ENCODE measurements at places on chromosomes 16 and 17.

DNA sequence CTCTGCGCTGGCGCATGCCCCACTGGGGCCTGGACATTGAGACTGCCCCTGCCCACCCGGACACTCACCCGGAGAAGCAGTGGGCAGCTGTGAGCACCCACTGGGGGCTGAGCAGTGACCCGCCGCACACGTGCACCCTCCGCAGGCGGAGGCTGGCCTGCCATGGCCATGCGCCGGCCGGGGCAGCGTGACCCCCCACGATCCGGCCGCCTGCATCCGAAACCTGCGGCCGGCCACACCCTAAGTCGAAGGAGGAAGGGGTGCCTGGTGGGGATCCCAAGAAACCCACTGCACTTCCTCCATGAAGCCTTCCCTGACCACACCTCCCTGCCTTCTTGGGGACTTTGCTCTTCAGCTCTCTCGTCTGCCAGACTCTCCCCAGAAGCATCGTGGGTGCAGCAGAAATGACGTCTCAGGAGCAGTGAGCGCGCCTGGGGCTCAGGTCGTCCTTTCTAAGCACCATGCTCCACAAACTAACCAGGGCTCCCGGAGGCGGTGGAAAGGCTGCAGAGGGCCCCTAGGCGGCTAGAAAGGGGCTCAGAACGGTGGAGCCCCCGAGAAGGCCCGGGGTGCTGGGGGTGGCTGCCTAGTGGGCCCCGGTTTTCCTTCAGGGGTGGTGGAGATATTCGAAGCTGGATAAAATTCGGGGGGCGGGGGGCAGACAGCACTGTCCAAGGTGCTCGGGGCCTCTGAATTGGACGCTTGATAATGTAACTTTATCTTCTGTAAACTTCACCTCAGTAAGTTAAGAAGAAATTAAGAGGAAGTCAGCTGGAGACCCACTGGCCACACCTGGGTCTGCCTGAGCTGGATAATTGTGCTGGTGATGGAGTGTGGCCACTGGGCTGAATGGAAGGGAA lies 1.5 kb downstream of the TPSG1 start:
- DNase-seq: peak; percentile 14

DNA sequence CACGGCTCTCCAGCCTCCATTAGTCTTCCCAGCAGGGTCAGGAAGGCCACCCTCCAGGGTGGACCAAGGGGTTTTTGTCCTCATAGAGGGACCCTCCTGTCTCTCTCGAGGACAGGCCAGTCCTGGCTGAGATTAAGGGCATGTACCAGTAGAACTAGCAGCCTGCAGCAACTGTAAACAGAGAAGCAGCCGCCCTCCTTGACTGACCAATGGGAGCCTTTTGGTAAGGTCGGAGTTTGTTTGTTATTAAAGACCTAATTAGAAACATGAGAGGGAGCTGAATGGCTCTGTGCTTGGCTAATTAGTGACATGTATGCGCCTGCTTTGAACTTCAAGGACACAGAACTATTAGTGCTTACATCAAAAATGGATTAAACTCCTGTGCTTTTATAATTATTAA lies 80.0 kb downstream of the CCDC182 start:
- no peak for DNase-seq

DNA sequence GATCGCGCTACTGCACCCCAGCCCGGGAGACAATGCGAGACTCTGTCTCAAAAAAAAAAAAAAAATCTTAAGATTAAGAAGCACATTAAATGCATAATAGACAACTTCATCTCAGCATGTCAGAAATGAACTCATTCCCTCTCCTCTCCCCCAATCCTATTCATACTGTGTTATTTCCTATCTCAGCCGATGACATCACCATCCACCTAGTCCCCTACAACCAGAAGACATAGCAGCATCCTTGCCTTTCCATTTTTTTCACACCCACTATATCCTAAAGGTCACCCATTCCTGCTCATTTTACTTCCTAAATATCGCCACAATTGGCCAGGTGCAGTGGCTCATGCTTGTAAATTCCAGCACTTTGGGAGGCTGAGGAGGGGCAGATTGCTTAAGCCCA lies 81.3 kb downstream of the RPGRIP1L start:
- no peak for DNase-seq

GRCh38 chr16:1543085-1543896 lies 9.8 kb downstream of the TMEM204 start:
- DNase-seq: peak; percentile 68

GRCh38 chr16:88358023-88358420 lies 24.7 kb upstream of the ZNF469 start:
- no peak for DNase-seq

DNA sequence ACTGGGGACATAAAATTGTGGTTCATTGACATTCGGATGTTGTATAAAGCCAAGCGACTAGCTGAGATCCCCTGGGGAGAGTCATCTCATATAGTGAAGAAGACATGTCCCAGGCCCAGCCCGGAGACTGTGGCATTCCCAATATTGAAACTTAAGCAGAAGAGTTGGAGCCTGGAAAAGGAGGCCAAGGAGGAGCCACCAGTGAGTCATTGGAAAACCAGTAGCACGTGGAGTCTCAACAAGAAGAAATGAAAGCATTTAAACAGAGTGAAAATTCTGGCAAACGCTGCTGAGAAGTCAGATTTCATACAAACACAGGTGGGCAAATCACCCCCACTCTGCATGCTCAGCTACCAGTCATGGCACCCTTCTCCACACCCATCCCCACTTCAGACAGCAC lies 9.4 kb upstream of the ELAC2 start:
- DNase-seq: no peak

DNA sequence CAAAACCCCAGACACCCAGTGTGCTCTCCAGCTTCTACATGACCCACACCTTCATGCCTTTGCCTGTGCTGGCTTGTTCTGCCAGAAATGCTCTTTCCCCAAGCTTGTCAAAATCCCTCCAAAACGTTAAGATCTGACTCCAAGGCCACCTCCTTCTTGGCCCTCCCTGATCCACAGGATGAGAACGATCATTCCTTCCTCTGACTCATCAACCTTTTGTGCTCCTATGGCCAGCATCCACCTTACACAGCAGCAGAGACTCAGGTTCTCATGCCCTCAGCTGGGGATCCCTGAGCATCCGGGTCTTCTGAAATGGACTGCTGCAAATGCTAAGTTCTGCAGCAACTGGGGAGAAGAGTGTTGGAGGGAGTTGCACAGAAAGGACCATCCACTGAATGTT lies 2.9 kb downstream of the ZBTB4 start:
- DNase-seq: no peak

GRCh38 chr16:84995663-84996062 lies 15.7 kb downstream of the ZDHHC7 start:
- no peak for DNase-seq

DNA sequence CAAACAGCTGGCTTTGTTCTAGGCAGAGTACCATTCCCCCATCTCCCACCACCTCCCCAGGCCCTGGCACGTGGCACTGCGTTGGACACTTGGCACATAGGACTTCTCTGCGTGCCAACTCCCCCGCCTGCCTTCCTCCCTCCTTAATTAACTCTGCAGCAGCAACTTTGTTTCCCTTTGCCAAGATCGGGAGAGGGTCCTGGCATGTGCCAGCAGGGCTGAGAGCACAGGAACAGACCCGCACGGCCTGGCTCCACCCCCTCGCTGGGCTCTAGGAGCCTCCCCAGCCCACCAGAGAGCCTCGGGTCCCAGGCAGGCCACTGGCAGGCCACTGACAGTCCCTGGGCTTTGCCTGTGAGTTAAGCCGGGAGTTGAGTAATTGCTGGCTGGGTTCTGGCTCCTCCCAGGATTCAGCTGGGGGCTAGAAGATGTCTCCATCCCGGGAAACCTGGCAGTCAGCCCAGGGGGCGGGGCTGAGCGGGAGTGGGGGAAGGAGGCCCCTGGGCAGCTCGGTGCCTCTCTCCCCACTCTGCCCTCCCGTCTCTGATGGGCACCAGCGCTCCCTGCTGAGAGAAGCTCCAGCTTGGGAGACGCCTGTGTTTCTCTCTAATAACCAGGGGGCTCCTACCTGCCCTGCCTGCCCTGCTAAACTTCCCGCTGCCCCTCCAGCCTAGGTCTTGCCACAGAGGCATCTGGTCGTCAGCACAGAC lies 224.0 kb upstream of the TNRC6C start:
- DNase-seq: peak; percentile 26

GRCh38 chr17:50191359-50192143 lies 9.9 kb downstream of the COL1A1 start:
- DNase-seq: no peak

- DNase-seq: peak; percentile 74
These were observed 42.4 kb downstream of the WDR59 start for GRCh38 chr16:74942566-74942965.

- DNase-seq: no peak
These were observed 9.8 kb downstream of the OTOP3 start for GRCh38 chr17:74945543-74945942.

- DNase-seq: no peak
These were observed 8.7 kb upstream of the KREMEN2 start for GRCh38 chr16:2955438-2955778.

GRCh38 chr17:35920229-35920628 lies 10.3 kb downstream of the RDM1 start:
- DNase-seq: peak; percentile 12

DNA sequence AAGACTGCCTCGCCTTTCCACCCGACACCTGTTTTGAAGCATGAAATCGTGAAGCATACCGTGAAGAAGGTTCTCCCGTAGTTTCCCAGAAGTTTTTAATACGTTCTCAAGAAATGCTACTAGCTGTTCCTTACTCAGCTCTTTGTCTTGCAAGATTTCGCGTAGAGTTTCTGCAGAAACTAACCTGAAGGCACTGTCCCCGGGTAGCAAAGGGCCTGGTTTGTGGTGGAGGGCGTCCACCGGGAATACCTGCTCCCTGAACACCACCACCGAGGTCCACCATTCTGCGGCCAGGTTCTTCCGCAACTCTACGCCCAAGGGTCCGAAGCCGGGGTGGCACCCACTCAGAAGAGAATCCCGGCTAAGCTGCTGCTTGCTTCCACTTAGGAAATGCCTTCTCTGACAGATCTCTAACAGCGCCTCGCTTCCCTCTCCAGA lies 487 bp downstream of the POLG2 start:
- no peak for DNase-seq

GRCh38 chr17:8060274-8060673 lies 21.4 kb downstream of the ALOX15B start:
- DNase-seq: peak; percentile 91

DNA sequence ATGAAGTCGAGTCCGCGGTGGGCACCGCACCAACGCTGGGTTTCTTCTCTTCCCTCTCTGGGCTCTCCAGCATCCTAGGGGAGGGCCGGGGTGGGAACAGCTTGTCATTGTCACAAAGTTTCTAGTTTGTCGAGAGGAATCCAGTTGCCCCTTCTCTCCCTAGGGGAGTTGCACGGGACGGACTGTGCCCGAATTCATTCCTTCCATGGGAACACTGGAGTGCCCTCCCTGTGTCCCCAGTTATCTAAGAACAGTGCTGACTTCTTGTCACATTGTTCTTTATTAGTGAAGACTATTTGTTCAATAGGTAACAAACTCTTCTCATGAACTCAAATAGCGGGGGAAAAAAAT lies 1.2 kb downstream of the KLHL36 start:
- no peak for DNase-seq

Data from hematopoietic multipotent progenitor cell treated with erythropoietin and hydrocortisone succinate and interleukin-3 and kit ligand, for 8 days (in vitro differentiated cells).